ENCODE measurements at places on chromosomes 11 and 22. TPM values are rescaled to one million over a fixed set of nuclear protein-coding genes. Genes with fewer than 3 reads are reported as not detected.

GAB4 gene
- total RNA-seq: not detected

GNG3 gene
- total RNA-seq: not detected

LAYN gene
- total RNA-seq: 0.76 TPM

PRR5L gene
- total RNA-seq: 32.0 TPM

PSMC3 gene
- total RNA-seq: 112 TPM

PRR5 gene
- 22.6 TPM for total RNA-seq

HTR3A gene
- not detected for total RNA-seq

P2RY6 gene
- total RNA-seq: not detected

TTC28 gene
- total RNA-seq: 1.4 TPM

GVQW3 gene
- total RNA-seq: 2.8 TPM

SLC5A12 gene
- total RNA-seq: not detected

NAV2 gene
- 0.70 TPM for total RNA-seq

KIRREL3 gene
- total RNA-seq: not detected

SCUBE2 gene
- total RNA-seq: not detected

GLB1L3 gene
- 6.9 TPM for total RNA-seq

PICK1 gene
- 12.7 TPM for total RNA-seq

PHF21B gene
- not detected for total RNA-seq

CBLIF gene
- total RNA-seq: not detected

BRSK2 gene
- 0.18 TPM for total RNA-seq

SPDYC gene
- not detected for total RNA-seq

OR56A1 gene
- total RNA-seq: not detected

ISX gene
- total RNA-seq: not detected

ADAMTS8 gene
- total RNA-seq: not detected

FDXACB1 gene
- 2.9 TPM for total RNA-seq

LPXN gene
- total RNA-seq: 138 TPM

GGTLC3 gene
- total RNA-seq: not detected

ZNRF3 gene
- 0.40 TPM for total RNA-seq

OR8D4 gene
- not detected for total RNA-seq

NXPE1 gene
- total RNA-seq: not detected

GLB1L2 gene
- 2.5 TPM for total RNA-seq

MS4A6A gene
- total RNA-seq: not detected

IFTAP gene
- total RNA-seq: 0.75 TPM

SCN4B gene
- 0.28 TPM for total RNA-seq

CST6 gene
- total RNA-seq: 0.65 TPM

All from activated CD4-positive, alpha-beta memory T cell treated with anti-CD3 and anti-CD28 coated beads, Interleukin-2, amount 10 ng/mL, durations not matched to agents 7 days and 5 days (primary cell).